ENCODE measurements at places on chromosomes 5 and 9.

DNA sequence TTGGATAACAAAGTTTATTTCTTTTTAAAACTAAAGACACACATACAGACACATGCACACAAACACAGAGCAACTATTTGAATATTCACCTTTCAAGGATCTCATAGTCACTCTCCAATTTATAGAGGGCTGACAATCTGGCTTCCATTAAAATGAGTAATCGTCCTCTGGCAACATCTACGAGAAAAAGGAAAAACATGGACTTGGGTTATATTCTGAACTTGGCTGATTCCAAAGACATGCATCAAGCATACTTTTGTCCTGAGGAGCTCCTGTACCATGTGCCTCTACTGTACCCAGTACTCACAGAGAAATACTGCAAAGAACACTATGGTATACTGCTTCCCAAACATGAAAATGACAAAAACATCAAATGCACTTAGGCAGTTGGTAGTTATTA is 15.4 kb downstream of the IARS1 start:
- DNase-seq = no peak

GRCh38 chr9:78405461-78405860 is 108.5 kb downstream of the PSAT1 start:
- DNase-seq = no peak

GRCh38 chr5:77645995-77646639 is 7.6 kb upstream of the OTP start:
- no peak for DNase-seq

- no peak for DNase-seq
Measured at GRCh38 chr5:177479774-177480173, 6.3 kb upstream of the DBN1 start.

DNA sequence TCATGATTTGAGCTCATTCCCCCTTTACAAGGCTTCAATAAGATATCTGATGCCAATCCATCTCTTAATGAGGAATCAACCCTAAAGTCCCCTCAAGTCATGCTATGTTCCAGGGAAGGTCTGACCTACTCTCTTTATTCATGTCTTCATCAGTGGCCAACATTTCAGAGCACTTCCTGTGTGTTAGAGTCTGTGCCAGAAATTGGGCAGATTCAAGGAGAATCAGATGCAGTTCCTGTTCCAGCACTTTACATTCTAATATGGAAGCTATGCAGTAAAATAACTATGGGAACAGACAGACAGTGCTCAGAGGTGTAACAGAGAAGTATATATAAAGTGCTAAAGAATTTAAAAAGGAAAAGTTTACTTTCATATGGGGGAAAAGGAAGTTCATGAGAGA is 193.4 kb upstream of the NR4A3 start:
- DNase-seq = no peak
